Testis (tissue), 5 donors: ENCODE measurements at places on chromosomes 13 and 19. TPM values are rescaled to one million over a fixed set of nuclear protein-coding genes. Genes with fewer than 3 reads are reported as not detected.

GRCh38 chr19:51456541-51457290 is 1.5 kb downstream of the SIGLEC8 start:
- no peaks in the 10 kb centered on the region for H3K27me3 ChIP-seq
- H3K4me3 ChIP-seq, result no peak overlapping the region
- no peaks in the 10 kb centered on the region for H3K36me3 ChIP-seq
- DNase-seq, result no peak
- H3K27ac ChIP-seq, result no peak overlapping the region

GRCh38 chr19:49677901-49678674 is 1.0 kb downstream of the PRMT1 start:
- peaks cover 42% of the 10 kb centered on the region for H3K4me1 ChIP-seq
- no peaks in the 10 kb centered on the region for H3K27me3 ChIP-seq
- DNase-seq, result peak; percentile 72
- no peaks in the 10 kb centered on the region for H3K36me3 ChIP-seq

GRCh38 chr19:3053218-3053621 is 9.1 kb downstream of the TLE5 start:
- no peaks in the 10 kb centered on the region for H3K36me3 ChIP-seq
- H3K4me1 ChIP-seq, result peaks cover 48% of the 10 kb centered on the region
- no peak overlapping the region for H3K4me3 ChIP-seq
- peak overlapping the region; percentile 48 for H3K27ac ChIP-seq

GRCh38 chr13:19148561-19148960 is 33.1 kb downstream of the TUBA3C start:
- H3K4me3 ChIP-seq, result no peak overlapping the region
- no peaks in the 10 kb centered on the region for H3K4me1 ChIP-seq
- no peaks in the 10 kb centered on the region for H3K27me3 ChIP-seq
- DNase-seq, result no peak
- no peaks in the 10 kb centered on the region for H3K36me3 ChIP-seq

DNA sequence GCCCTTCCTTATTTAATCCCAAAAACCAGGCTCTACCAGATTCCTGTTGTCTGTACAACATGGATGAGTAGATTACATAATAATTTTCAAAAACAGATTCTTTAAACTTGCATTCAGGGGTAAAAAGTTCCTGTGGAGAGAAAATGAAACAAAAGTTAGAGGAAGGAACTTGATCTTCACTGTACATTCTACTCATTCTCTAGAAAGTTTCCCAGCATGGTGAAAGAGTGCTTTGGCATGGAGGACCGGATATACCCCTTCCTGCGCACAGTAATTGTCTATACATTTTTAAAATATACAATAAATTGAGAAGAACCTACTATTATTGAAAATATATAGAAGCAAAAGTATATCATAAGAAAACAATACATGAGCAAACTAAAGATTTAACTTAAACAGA is 274.2 kb downstream of the ITGBL1 start:
- no peaks in the 10 kb centered on the region for H3K4me1 ChIP-seq
- no peak overlapping the region for H3K27ac ChIP-seq
- no peaks in the 10 kb centered on the region for H3K36me3 ChIP-seq
- DNase-seq, result no peak
- no peaks in the 10 kb centered on the region for H3K27me3 ChIP-seq

DNA sequence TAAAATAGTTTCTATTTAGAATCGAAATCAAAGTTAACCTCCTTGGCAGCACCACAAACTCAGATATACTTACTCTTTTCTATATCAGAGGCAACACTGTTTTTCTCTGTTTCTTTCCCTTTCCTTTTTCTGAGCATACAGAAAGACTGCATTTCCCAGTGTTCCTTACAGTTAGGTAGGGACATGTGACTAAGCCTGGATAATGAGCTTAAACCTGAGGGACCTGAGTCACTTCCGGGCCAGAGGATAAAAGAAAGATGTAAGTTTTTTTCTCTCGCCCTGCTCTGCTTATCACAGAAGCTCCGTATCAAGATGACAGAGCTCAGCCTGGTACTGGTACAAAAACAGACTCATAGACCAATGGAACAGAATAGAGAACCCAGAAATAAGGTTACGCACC is 531.9 kb downstream of the KLF12 start:
- H3K4me3 ChIP-seq, result no peak overlapping the region
- no peaks in the 10 kb centered on the region for H3K36me3 ChIP-seq
- no peak overlapping the region for H3K27ac ChIP-seq
- H3K4me1 ChIP-seq, result no peaks in the 10 kb centered on the region
- DNase-seq, result no peak

DNA sequence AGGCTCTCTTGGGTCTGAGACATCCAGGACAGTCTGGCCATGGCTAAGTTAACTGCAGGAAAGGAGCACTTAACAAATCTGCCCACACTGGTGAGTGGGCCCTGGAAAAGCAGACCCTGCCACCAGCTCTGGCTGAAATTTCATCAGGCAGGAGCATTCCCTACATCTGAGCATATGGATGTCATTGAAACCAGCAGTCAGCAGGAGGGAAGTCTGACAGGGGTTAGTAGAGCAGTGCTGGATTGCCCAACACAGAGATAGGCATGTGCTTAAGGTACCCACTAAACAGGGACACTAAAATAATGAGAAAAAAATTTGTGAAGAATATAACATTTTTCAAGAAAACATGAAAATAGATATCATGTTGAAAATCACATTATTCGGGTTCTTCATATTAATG is 13.6 kb upstream of the ACOD1 start:
- no peaks in the 10 kb centered on the region for H3K27me3 ChIP-seq
- no peaks in the 10 kb centered on the region for H3K36me3 ChIP-seq
- H3K27ac ChIP-seq, result no peak overlapping the region
- H3K4me1 ChIP-seq, result no peaks in the 10 kb centered on the region
- DNase-seq, result no peak
- no peak overlapping the region for H3K4me3 ChIP-seq

DNA sequence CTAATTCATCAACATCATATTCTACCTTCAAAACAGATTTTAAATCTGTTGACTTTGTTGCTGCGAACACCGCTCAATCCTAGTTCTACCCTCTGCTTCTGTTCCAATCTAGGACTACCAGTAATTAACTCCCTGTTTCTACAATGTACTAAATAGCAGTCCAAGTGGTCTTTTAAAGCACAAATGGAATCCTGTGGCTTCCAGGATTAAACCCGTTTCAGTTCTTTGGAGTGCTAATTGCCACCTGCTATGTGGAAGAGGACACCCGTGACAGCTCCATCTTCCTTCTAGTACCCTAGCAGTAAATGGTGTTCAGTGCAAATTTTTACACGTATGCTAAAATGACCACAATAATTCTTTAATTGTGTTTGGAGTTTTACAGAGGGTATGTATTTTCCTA is 232.1 kb downstream of the TDRD3 start:
- no peaks in the 10 kb centered on the region for H3K36me3 ChIP-seq
- H3K27me3 ChIP-seq, result no peaks in the 10 kb centered on the region
- H3K27ac ChIP-seq, result no peak overlapping the region
- no peak for DNase-seq
- no peaks in the 10 kb centered on the region for H3K4me1 ChIP-seq

GRCh38 chr13:87680298-87680697 is 9.1 kb downstream of the SLITRK5 start:
- DNase-seq, result no peak
- no peaks in the 10 kb centered on the region for H3K36me3 ChIP-seq
- no peaks in the 10 kb centered on the region for H3K27me3 ChIP-seq
- no peak overlapping the region for H3K4me3 ChIP-seq

DNA sequence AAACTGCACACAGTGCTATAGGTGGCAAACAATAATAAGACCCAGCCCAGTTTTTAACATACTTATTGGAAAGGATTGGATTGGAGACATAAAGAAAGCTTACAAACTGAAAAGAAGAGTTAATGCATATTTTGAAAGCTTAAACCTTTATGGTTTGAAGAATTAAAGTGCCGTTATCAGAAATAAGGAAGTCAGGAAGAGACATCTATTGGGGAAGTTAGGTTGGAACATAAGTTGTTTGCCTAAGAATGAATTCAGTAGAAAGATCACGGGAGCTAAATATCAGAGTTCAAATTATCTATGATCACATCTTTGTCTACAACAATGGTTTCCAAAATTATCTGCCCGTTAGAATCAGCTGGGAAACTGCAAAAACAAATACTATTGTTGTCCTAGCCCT is 767.9 kb downstream of the PCDH9 start:
- H3K36me3 ChIP-seq, result no peaks in the 10 kb centered on the region
- H3K27ac ChIP-seq, result no peak overlapping the region
- no peak for DNase-seq
- H3K4me3 ChIP-seq, result no peak overlapping the region

DNA sequence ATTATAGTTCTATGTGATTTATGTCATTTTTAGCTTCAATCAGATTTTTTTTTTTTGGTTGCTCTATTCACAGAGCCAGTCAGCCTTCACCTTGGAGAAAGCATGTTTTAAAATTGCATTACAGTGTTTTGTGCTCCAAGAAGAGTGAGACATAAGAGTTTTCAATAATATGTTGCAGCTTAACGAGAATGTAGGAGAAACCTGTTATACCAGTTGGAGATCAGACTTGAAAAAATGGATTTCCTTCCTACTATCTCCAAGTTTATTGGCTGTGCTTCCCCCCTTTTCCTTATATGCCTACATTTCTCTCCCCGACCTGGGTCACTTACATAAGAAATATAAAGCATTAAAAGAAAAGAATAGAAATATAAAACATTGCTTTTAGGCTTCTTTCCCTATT is 123.9 kb upstream of the ARGLU1 start:
- H3K4me3 ChIP-seq, result no peak overlapping the region
- no peaks in the 10 kb centered on the region for H3K4me1 ChIP-seq
- no peaks in the 10 kb centered on the region for H3K36me3 ChIP-seq
- no peak overlapping the region for H3K27ac ChIP-seq
- DNase-seq, result no peak
- H3K27me3 ChIP-seq, result no peaks in the 10 kb centered on the region

DNA sequence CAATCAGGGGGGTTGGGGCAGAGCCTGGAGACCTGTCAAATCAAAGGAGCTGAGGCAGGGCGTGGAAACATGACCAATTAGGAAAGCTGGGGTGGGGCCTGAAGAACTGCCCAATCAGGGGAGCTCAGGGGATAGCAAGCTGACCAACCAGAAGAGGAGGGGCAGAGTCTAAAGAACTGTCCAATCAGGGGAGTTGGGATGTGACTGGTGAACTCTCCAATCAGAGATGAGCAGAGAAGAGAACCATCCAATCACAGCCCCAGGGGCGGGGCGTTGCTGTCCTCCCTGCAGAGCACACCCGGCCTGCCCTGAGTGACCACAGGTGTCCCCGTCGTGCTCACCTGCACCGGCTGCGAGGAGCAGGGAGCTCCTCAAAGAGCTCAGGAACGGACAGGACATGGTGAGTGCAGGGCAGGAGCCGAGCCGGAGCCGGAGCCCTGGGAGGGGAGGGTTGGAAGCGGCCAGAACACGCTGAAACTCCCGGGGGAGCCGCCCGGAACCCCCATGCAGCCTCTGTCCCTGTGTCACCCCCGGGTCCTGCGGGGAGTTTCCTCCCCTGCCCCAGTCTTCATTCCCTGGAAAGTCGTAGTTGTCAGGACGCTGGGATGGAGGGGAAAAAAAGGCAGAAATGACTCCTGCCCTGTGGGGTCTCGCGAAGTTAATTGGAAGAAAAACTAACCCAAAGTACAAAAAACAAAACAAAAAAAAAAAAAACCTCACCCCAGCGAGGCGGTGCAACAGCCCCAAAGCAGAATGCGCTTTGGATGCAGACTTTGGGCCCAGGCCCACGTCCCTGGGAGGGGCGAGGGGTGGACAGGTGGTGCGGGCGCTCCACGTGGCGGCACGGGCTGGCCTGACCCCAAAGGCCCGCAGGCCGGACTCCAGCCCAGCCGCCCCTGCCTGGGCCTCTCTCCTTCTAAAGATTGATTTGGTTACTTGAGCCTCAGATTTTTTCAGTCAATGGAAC is at the start of gene ZNF556:
TSS of gene ZNF556 (plus strand) at position 311 of the 967 bp plus-strand sequence. CDS start at position 398, 87 bp downstream.
- no peak within 1 kb of the TSS for H3K27ac ChIP-seq
- no peaks in the 10 kb centered on the region for H3K27me3 ChIP-seq
- H3K36me3 ChIP-seq, result no peaks in the 10 kb centered on the region
- DNase-seq, result peak; percentile 95

- DNase-seq, result peak; percentile 66
- H3K36me3 ChIP-seq, result no peaks in the 10 kb centered on the region
- H3K4me1 ChIP-seq, result no peaks in the 10 kb centered on the region
- no peak overlapping the region for H3K4me3 ChIP-seq
Observed at GRCh38 chr19:5308451-5309437, 31.9 kb downstream of the PTPRS start.

GRCh38 chr19:7550169-7550770 is 14.8 kb downstream of the PNPLA6 start:
- no peak overlapping the region for H3K27ac ChIP-seq
- DNase-seq, result no peak
- H3K36me3 ChIP-seq, result no peaks in the 10 kb centered on the region
- no peaks in the 10 kb centered on the region for H3K4me1 ChIP-seq
- no peaks in the 10 kb centered on the region for H3K27me3 ChIP-seq

GRCh38 chr13:97221466-97221865 is 667 bp upstream of the MBNL2 start:
- H3K27me3 ChIP-seq, result no peaks in the 10 kb centered on the region
- H3K36me3 ChIP-seq, result no peaks in the 10 kb centered on the region
- DNase-seq, result no peak
- peak overlapping the region; percentile 91 for H3K27ac ChIP-seq

DNA sequence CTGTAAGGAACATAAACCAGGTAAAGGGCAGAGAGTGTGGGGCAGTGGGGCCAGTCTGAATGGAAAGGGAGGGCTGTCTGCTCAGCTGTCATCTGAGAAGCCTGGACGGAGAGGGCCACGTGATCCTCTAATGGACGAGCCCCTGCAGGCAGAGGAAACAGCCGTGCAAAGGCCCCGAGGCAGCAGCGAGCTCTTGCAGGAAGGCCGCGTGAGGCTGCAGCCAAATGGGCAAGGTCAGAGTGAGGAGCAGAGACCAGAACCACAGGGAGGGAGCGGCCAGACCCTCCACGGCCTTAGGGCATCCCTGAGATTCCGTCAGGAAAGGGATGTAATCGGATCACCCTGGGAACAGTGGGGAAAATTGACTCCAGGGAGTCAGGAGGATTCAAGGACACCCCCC is 4.4 kb downstream of the LILRB4 start:
- no peaks in the 10 kb centered on the region for H3K36me3 ChIP-seq
- DNase-seq, result no peak
- no peak overlapping the region for H3K27ac ChIP-seq

GRCh38 chr13:24167666-24168391 is 7.3 kb downstream of the SPATA13 start:
- H3K27me3 ChIP-seq, result no peaks in the 10 kb centered on the region
- H3K36me3 ChIP-seq, result no peaks in the 10 kb centered on the region
- DNase-seq, result no peak
- no peak overlapping the region for H3K4me3 ChIP-seq

DNA sequence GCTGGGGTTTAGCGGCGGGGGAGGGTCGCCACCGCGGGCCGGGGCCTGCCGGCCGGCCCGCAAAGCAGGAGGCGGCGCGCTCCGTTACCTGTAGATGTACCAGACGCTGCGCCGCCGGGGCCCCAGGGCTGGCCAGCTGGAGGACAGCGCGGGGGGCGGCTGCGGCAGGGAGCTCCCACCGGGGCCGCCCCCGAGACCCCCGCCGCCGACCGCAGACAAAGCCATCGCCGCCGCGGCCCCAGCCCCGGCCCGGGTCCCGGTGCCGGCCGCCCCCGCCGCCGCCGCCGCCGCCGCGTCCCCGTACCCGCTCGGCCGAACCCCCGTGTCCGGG is 24.8 kb downstream of the SHANK1 start:
- no peak overlapping the region for H3K4me3 ChIP-seq
- no peak overlapping the region for H3K27ac ChIP-seq
- H3K4me1 ChIP-seq, result peaks cover 5% of the 10 kb centered on the region
- H3K36me3 ChIP-seq, result no peaks in the 10 kb centered on the region

Gene ZNF625
- 6.5 TPM for total RNA-seq

Gene LILRB3
- 11.0 TPM for total RNA-seq

Gene SIGLEC6
- 0.55 TPM for total RNA-seq

Gene PEX11G
- total RNA-seq, result 20.9 TPM
